Stimulated activated CD4-positive, alpha-beta T cell treated with anti-CD3 and anti-CD28 coated beads, Interleukin-12 subunit alpha, Interleukin-12 subunit beta, amount 100 ng/mL, for 4 hours (primary cell): ENCODE measurements at places on chromosomes 5 and 9.

DNA sequence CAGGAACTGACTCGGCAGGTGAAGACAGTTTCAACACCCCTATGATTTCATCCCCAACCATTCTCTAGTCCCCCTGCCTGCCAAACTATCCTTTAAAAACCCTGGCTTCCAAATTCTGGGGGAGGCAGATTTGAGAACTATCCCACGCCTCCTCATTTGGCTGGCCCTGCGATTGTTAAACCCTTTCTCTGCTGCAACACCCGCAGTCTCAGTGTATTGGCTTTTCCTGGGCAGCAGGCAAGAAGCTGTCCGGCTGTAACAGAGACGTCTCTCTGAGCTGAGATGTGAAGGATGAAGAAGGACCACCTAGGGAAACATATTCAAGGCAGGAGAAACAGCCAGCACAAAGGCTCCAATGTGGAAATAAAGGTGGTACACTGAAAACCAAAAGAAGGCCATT lies 6.6 kb downstream of the ST6GALNAC6 start:
- no peak for DNase-seq

- DNase-seq, result no peak
Observed at GRCh38 chr5:148833122-148833521, 6.7 kb downstream of the ADRB2 start.

- no peak for DNase-seq
Observed at GRCh38 chr9:129853614-129854013, 18.4 kb downstream of the USP20 start.

DNA sequence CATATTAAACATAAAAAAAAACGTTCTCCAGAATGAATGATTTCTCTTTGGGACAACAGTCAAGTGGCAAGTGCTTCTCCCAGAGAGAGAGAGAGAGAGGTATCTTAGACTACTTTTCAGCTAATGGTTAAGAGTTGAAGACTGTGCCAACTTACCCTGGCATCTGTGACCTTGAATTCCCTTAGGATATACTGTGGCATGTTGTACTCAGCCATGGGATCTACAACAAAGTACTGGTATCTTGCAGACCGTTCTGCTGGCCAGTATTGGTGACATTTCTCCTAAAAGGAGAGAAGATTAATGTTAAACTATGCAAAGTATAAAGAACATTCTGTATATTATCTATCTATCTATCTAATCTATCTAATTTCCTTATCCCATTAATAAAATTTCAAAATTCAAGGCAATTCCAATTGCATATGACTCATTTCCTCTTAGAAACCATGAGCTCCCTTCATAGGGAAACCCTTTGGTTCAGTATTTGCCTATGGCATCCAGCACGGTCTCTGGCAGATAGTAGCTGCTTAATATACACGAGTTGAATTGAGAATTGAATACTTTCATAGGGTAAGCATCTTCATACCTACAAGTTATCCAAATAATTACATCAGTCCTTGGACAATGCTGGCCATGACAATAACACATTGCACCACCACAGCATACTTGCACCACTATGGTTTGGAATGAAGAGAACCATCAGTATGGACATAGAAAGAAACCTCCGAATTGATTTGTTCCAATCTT lies 539.4 kb upstream of the DMAC1 start:
- no peak for DNase-seq

- no peak for DNase-seq
Observed at GRCh38 chr9:68933434-68934328, 80.2 kb downstream of the PRKACG start.

DNA sequence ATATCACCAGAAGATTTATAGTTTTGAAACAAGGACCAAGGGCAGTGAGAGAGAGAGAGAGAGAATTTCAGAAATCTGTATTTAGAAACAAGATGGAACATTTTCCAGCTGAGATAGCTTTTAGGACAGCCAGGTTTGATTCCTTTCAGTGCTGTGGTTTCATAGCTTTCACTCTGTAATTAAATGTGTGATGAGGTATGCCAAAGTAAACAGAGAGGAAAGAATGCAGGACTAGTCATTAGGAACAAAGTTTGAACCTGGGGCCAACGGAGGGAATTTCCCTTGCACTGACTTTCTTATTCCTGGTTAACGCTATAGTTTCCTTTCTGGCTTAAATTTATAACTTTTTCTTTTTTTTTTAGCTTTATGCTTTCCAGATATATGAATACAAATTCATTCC lies 10.0 kb upstream of the CCL28 start:
- no peak for DNase-seq

DNA sequence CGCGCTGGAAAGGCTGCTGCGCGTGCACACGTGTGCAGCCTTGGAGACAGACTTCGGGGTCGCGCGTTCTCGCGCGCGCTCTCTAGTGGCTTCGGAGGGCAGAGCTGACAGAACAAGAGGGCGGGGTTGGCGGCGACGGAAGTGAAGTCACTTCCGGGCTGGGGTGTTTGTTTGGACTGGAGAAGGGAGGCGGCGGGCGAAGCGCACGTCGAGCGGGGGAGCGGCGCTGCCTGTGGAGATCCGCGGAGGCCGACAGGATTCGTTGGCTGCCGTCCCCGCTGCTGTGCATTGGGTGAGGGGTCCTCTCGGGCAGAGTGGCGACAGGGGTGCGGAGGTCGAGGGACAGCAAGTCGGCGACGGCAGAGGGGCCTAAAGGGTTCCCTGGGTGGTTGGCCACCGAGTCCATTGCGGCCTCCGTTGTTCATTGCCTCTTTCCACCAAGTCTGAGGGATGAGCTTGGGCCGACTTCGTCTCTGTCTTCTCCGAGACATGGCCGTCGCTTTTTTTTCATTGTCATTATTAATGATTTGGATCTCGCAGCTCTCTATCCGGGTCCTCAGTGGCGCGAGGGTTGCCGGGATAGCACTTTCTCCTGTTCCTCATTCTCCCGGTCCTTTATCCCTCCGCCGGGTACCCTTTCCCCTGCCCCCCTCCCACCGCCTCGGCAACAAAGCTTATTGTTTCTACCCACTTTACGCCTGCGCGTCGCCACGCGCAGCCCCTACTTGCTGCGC lies at the start of gene PAIP2:
Gene PAIP2, plus strand, starts transcription at position 166 of the 734 bp plus-strand sequence. CDS start 21,931 bp downstream, outside the sequence.
- peak; percentile 94 for DNase-seq

DNA sequence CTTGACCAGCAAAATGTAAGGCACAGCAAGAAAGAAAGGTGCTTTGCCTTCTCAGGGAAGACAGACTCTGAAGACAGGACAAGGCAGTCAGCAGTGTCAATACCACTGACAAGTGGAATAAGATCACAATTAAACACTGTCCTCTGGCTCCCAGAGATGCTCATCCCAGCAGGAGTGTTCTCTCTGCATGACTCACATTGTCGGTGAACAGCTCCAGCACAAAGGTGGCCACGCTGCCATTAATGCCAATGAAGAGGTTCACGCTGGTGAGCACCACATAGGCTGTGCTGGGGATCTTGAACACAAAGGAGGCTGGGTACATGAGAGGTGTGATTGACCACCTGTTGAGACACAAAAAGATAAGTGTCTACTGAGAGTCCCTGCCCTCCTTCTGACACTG lies 31.9 kb downstream of the NIPSNAP3B start:
- no peak for DNase-seq

GRCh38 chr5:68953875-68954617 lies 139.8 kb upstream of the SLC30A5 start:
- DNase-seq, result no peak

- peak; percentile 52 for DNase-seq
Observed at GRCh38 chr9:136808075-136808805, 492 bp downstream of the RABL6 start.

- DNase-seq, result no peak
Observed at GRCh38 chr9:123807251-123807650, 122.7 kb downstream of the DENND1A start.

DNA sequence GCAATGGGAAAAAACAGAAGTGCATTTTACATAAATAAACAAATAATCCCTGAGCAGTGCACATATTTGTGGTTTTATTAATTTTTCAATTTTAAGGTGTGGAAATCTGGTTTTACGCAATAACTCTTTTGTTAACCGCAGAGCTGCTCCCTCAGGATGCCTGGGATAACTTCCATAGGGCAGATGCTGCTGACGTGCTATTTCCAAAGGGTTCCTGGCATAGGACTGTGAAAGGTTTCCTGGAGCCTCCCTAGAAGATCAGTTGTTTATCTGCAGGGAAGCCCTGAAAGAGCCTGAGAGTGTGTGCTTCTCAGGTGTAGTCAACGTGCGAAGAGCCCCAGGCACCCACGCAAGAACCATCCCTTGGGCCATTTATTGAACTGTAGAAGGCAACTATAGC lies 443.5 kb downstream of the PLK2 start:
- DNase-seq, result no peak

GRCh38 chr9:84921175-84921574 lies 251.6 kb downstream of the NTRK2 start:
- DNase-seq, result no peak

- no peak for DNase-seq
Observed at GRCh38 chr9:130452835-130453234, 8.1 kb downstream of the ASS1 start.

DNA sequence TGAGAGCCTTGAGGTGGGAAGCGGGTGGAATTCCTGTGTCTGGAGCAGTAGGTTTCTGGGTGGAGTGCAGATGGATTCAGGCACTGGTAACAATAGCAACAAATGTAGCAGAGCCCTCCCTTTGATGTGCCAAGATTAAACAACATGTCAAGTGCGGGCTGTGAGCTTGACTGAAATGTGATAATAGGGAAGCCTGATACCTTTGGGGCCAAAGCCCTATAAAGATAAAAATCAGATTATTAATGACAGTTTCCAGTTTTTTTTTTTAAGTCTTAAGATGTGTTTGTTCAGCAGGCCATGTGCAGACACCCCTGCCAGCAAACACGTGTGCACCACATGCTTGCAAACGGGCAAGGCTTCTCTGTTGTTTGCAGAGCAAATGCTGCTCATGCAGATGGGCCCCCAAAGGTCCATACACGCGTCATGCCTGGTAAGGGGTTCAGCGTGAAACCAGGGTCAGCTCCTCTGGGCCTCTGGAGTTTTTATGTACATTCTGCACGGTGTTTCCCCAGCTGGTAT lies 193.2 kb downstream of the GADD45G start:
- no peak for DNase-seq

GRCh38 chr9:37575001-37575400 lies 1.2 kb downstream of the FBXO10 start:
- DNase-seq, result no peak

DNA sequence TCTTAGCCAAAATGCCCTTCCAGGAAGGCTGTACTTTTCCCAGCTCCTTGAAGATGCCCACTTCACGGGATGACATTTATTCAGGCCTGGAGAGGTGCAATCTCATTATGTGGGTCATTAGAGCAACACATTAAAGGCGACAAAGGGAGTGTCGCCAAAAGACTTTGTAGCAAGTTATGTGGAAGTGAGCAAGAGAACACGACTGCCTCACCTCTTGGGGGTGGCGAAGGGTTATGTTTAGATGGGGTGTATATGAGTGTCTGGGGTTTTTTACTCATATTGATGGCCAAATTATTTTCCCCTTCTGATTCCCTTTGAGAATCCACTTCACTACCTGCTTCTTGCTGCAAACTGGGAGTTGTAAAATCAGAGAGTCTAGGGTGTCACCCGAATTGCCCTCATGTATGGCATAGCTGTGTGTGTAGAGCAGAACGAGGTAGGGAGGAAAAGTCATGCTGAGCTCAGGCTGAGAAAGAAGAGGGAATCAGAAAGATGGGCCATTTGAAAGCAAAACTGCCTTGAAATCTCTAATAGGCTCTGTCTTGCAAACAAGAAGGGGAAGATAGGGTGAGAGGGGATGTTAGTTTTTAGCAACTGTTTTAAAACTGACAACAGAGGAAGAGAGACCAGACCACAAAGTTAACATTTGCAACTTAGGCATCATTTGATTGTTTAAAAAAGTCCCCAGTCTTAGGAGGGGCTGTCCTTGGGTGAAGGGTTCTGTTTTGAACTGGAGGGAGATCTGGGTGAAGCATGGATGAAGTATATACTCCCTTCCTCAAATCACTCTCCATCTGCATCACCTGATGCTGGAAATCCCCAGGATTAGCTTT lies 97.1 kb upstream of the IL12B start:
- no peak for DNase-seq

GRCh38 chr9:81146684-81147337 lies 542.5 kb downstream of the TLE1 start:
- DNase-seq, result no peak

DNA sequence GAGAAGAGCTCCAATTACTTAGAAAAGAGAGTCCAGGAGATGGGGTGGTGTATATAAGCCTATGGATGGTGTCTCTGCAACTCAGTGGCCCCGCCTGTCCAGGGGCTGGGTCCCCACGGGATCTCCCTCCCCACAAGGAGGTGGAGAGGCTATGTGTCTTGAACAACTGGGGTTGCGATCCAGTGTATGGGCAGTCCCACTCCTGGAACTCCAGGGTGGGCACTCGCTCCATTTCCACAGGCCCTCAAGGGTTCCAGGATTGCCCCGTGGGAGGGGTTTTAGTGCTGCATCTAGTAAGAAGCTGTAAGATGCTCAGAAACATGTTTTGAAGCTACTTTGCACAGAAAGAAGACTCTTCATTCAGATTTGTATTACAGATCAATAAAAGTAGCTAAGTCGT lies 558 bp upstream of the SMAD5 start:
- DNase-seq, result no peak

- no peak for DNase-seq
Observed at GRCh38 chr9:91913096-91913495, 36.9 kb downstream of the ROR2 start.

DNA sequence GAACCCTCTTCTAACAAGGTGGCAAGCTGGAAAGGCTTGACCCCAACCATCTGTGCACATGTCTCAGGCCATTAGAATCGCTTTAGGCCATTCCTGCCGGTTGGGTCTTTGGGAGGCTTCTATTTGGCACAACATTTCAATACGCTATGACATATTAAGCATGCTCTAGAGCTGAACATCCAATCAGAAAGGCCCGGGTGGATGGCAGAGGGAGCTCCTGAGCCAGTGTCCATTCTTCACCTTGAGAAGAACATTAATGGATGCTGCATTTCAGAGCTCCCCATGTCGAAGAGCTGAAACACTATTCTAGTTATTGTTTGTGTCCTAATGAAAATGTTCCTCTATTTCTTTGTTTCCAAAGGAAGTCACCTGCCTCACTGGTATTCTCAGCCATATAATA lies 12.8 kb downstream of the SPATA9 start:
- no peak for DNase-seq

GRCh38 chr5:138875946-138876345 lies 811 bp upstream of the LRRTM2 start:
- DNase-seq, result no peak

- DNase-seq, result no peak
Observed at GRCh38 chr9:84609779-84610178, 59.8 kb upstream of the NTRK2 start.

DNA sequence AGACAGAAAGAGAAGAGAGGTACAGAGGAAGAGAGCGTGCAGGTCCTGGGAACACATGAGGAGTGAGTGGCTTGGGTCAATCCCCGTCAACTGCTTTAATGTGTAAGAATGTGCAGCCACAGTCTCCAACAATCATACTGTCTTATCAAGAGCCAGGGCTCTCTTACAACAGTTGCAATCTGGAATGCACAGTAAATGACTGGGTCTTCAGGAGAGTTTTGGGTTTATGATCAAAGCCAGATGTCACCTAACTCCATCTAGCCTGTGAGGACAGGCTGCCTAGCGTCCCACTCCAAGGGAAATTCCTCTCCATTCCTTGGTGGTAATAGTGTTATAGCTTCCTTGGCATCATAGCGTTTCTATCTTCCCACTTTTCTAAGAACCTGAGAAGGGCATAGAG lies 75.0 kb upstream of the TRIO start:
- DNase-seq, result no peak
